Iris pigment epithelial cell (primary cell): ENCODE measurements at places on chromosomes 2 and 18.

- DNase-seq: no peak
Observed at GRCh38 chr2:120441744-120442471, 96.0 kb downstream of the INHBB start.

DNA sequence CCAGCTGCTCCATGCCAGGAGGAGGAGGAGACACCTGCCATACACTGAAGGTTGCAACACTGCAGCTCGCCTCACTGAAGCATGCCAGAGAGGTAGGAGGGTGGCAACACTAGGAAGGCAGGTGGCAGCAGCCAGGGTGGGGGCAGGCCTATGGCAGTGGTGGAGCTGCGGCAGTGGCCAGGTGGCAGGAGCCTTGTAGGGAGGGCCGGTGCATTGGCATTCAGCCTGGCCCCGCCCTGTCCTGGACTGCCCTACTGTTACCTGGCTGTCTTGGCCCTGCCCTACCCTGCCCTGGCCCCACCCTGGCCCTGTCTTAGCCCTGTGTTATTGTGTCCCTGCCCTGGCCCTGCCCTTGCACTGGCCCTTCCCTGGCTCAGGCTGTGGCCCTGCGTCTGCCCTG lies 7.4 kb upstream of the ANKRD62 start:
- DNase-seq: no peak

DNA sequence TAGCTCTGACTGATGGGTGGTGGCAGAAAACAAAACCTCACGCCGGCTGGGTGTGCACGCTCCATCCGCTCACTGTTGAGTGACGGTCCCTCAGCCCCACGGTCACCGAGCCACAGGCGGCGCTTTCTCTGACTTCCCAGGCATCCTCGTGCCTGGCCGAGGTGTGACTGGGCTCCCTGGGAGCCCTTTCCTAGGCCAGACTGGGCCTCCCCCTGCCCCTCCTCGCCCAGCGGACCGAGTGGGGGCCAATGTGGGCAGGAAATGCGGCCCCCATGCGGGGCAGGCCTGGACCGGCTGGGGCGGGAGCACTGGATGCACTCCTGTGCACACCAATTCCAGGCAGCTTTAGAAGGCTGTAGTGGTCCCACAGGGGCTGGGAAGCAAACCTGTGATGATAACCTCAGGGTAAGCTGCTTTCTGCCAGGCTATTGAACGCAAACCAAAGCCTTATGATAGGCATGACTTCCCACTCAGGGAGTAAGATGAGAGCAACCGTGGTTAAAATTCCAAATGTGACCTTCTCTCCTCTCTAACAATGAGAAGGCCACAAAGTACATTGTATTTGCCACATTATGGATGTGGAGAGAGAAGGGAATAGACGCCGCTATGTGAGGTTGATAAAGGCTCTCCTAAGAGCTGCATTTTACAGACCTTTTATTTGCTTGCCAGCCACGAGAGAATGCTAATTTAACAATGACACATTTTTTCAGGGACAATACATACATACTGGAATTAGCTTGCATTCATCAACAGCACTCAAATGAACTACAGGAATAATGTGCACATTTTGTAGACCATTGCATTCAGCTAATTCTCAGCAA lies 83.9 kb upstream of the PGAP1 start:
- DNase-seq: no peak

- no peak for DNase-seq
Observed at GRCh38 chr2:121855510-121855909, 100.1 kb downstream of the TSN start.

DNA sequence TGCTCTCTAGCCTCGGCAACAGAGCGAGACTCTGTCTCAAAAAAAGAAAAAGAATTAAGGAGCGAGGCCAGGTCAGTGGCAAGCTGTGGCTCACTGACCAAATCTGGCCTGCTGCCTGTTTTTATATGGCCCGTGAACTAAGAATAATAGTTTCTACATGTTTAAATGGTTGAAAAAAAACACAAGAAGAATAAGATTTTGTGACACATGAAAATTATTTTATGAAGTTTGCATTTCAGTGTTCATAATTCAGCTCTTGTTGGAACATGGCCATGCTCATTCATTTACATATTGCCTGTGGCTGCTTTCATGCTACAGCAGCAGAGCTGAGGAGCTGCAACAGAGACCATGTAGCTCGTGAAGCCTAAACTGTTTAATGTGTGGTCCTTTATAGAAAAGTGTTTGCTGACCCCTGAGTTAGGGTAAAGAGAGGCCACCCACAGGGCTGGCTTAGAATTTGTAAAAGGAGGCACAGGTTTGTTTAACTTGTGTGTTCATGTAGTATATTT lies 59.5 kb downstream of the MFSD6 start:
- DNase-seq: peak; percentile 16

DNA sequence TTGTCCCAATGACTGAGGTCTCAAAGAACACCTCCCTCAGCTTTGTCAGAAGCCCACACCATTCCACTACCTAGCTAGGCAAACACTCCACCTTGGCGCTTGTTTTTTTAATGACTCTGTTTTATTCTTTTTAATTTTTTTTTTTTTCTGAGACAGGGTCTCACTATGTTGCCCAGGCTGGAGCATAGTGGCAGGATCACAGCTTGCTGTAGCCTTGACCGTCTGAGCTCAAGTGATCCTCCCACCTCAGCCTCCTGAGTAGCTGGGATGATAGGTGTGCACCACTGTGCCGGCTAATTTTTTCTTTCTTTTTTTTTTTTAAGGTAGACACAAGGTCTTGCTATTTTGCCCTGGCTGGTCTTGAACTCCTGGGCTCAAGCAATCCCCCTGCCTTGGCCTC lies 101.9 kb downstream of the SLC25A12 start:
- DNase-seq: no peak

GRCh38 chr2:133484784-133485183 lies 83.5 kb downstream of the NCKAP5 start:
- DNase-seq: no peak

GRCh38 chr2:174888146-174888545 lies 117.0 kb downstream of the CHN1 start:
- no peak for DNase-seq

DNA sequence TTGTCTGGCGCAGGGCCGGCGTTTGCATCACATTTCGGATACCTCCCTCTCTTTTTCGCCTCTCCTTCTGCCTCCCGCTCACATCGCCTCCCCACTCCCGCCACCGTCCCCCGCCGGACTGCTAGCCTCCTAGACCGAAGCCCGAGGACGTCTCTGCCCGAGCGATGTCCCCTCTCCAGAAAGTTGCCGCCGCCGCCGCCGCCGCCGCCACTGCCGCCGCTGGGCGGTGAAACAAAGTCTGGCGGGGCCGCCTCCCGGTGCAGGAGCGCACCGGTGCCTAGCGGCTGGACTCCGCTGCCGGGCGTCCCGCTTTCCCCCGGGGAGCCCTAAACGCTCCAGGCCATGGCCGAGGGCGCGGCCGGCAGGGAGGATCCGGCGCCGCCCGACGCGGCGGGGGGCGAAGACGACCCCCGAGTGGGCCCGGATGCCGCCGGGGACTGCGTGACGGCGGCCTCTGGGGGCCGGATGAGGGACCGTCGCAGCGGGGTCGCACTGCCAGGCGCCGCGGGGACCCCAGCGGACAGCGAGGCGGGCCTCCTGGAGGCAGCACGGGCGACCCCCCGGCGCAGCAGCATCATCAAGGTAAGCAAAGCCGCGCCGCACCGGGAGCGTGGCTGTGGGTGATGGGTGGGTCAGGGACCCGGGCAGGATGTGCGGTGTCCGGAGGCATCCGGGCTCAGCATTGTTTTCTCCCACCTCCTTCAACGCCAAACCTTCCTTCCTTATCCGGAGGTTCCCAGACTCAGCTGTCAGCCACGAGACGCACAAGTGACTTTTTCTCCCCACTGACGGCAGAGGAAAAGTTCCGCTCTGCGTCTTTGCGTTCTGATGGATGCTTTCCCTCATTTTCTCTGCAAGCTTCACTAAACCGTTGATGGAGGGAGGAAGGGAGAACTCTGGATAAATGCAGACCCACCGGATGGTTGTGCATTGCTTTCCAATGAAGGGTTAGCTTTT lies 643 bp downstream of the PLCL1 start:
- DNase-seq: no peak

DNA sequence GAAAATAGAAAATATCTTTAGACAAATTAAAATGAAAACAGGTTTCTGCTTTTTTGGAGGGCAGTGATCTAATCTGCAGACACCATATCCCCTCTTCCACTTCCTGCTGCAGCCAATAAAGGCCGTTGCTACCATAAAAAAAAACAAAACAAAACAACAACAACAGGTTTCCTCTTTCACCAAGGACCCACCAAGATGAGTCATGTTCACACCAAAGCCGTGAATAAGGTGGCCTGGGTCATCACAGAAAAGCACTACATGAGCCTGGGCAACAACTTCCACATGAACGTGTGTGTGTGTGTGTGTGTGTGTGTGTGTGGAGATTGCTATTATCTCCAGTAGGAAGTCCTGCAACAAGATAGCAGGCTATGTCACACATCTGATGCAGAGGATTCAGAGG lies 24.8 kb upstream of the TFCP2L1 start:
- DNase-seq: no peak

DNA sequence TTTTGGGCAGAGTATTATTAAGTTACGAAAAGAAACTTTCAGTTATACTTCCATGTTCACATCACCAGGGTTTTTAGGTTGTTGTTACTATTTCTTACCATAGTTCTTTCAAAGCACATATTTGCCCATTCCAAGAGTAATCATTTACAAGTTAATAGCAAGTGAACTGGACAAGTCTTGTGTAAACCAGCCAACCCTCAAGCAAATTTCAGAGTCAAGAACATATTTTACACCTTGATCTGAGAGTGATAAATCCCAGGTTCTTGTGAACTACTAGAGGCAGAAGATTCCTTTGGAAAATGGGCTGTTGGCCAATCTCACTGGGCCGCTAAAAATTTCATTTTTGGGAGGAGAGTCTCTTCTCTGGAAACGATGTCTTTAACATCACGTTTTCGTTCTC lies 2.7 kb upstream of the ASAP2 start:
- no peak for DNase-seq

DNA sequence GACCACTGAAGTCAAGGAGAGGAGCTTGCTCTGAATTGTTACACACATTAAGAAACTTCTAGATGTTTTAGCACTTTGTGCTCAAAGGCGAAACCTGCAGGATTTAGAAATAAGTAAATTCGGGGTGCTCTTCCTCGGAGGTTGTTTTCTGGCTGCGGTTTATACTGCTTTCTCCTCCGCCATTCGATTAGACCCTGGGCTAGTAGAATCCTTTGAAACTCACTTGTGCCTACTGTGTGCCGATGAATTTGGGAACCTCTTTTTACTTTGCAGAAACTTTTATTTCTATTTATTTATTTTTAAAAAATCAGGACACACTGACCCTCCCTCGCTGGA lies 3.5 kb downstream of the MEIS1 start:
- DNase-seq: no peak

DNA sequence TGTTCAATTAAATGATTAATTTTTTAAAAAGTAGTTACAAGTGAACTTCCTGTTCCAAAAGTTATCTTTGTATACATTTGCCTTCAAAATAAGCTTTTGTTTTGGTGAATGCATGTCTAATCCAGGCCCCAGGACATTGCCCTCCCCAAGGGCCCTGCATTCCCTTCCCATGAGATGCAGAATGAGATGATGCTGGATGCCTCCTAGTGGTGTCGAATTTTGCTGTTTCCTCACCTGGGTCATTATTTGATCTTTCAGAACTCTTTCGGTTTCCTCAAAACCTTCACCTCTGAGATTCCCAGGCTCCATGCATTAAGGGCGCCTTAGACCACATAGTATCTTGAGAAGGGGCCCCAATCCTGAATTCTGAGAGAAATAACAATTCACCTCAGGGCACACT lies 728.8 kb downstream of the CNTNAP5 start:
- DNase-seq: no peak

DNA sequence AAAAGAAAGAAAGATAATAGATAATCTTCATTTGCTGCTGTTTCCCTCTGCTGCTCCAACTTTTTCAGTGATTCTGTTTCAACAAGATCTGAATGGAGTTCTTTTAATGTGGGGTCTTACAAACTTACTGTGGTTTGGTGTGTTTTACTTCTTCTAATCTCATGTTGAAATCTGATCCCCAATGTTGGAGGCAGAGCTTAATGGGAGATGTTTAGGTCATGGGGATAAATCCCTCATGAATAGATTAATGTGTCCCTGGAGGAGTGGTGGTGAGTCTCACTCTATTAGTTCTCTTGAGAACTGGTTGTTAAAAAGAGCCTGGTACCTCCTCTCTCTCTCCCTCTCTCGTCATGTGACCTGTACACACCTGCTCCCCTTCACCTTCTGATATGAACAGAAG lies 442.4 kb downstream of the EPHA4 start:
- no peak for DNase-seq

- DNase-seq: no peak
Observed at GRCh38 chr2:46445556-46445955, 33.8 kb upstream of the TMEM247 start.

DNA sequence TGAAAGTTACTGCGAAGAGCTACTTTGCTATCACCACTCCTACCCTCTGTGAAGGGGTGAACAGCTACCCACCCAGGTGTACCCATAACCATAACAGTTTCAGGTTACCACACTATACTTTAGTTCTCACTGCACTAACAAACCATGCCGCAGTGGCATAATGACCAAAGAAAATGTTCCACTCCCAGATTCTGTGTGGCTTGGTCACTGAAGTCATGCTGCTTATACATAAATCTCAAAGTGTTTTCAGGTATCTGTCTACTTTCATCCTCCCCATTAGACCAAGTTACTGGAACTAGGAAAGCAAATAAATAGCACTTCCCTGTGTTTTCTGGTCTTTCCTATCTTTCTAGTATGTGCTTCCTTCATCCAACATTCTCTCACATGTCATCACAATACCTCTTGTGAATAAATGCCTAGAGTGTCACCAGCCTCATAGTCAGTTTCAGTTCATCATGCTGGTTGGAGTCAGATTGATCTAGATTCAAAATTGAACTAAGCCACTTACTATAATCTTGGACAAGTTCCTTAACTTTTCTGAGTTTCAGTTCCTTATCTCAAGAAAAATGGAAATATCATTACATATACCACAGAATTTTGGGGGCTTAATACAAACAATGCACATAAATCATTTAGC lies 293.6 kb downstream of the FSIP2 start:
- DNase-seq: no peak

- peak; percentile 13 for DNase-seq
Observed at GRCh38 chr2:221443645-221444044, 128.5 kb downstream of the EPHA4 start.

GRCh38 chr18:49901862-49902340 lies 88.6 kb upstream of the ACAA2 start:
- DNase-seq: no peak

DNA sequence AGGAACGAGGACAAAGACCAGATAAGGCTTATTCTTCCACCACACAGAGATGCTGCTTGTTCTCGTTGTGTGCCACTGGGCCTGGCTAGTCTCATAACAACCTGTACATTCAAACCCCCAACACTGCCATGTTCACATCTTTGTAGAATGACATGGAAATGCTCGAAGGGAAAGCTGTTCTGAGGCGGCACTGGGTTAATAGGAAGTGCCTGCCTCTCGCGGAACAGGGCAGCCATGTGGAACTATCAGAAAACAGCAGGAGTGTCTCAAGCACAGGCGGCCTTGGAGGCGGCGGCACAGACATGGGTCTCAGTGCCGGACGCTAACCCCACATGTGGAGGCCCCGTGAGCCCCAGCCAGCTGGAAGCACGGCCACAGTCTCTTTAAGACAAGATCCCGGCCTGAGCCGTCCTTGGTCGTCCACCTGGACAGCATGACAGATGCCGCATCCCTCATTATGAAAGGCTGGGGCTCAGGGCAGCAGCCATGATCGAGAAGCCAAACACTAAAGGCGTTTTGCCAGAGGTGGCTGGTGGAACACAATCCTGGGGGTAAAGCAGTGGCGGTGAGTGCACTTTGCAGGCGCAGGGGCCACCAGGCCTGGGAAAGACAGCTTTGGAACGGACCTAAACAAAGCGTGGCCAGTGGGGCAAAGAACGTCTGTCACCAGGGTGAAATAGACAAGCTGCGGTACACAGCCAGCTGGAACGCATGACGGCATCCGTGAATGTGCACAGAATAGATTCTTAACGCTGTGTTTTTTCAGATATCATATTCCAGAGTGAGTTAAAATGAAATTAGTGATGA lies 161.0 kb downstream of the HDAC4 start:
- no peak for DNase-seq
